KG1 (cell line): ENCODE measurements at places on chromosomes 13 and 19.
A peak's percentile ranks its signal among the peaks of the same experiment; 100 is the strongest.

DNA sequence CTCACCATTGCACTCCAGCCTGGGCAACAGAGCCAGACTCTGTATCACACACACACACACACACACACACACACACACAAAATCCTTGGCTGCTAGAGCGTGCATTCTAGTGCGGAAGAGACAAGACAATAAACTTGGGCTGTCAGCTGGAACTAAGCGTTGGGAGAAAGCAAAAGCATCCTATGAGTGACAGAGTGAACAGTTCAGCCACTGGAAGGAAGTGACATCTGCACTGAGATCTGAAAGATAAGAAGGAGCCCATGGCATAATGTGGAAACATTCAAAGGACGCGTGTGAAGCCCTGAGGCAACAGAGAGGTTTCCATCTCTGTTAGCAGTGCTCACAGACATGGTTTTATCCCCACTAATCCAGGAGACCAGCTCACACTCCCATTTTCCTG, 3.5 kb upstream of the SLC1A5 start:
- peak; percentile 18 for DNase-seq

DNA sequence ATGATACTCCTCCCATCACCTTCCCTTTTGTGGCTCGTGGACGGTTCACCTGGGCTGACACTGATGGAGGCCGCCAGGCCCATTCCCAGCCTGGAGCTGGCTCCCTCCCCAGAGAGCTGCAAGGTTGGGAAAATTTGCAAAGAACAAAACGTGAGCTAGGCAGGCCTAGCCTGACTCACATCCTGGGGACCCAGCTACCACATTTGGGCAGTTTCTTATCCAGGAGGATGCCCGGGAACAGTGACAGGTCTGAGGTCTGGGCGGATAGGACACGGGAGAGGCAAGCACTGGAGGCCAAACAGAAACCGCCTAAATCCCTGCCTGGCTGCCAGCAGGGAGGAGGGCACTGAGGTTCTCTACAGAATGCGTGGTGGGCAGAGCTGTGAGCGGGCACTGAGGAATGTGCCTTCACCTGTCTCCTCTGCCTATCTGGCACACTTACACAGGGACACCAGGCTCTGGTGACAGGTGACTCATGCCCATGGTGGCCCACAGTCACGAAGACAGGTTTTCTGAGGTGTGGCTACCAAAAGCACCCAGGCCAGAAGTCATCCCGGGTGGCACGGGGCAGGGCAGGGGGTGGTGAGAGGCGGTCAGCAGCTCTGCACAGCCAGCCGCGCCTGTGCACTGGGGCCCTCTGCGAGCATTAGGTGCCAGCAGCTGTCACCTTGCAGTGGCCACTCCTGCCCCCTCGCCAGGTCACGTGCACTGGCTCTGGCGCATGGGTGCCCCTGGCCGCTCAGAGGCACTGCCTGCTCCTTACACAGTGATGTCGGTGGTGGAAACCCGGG, 23.2 kb downstream of the SH3GL1 start:
- no peak for DNase-seq

- no peak for DNase-seq
Observed at GRCh38 chr13:74796157-74796556, 662.0 kb upstream of the KLF12 start.

DNA sequence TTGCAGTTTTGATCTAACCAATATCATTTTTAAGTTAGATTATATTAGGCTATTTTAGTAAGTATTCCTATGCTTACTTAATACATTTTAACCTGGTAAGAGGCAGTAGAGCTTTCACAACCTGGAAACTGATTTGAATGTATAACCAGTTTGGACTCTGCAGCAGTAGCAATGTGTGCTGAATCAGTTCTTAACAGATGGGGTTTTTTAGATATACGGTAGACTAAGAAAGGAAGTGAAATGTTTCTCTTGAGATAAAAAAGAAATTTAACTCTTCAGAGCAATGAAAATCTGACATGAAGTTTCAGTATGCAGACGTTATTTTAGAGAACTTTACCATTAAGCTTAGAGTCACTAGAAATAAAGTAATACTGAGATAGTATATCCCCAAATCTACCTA, 2.7 kb downstream of the NBEA start:
- DNase-seq, result no peak

DNA sequence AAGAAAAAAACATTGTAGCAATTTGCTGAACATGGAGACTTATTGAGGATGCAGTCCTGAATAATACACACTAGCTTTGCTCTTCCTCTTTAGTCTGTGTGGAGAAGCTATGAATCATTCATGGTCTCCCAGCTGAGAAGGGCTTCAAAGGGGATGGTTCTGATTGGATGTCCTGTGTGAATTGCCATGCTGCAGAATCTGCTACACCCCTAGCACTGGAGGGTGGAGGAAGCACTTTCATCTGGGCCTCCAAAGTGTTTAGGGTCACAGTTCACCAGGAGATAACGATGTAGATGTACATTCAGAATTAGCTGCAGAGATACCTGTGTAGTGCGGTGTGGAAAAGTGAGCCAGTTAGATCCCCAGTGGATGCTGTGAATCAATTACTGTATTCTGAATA, 321.1 kb upstream of the EDNRB start:
- no peak for DNase-seq
